Suprapubic skin (tissue), 4 donors: ENCODE measurements at places on chromosomes 7 and 10.

GRCh38 chr7:35998481-35998880 lies 154.6 kb upstream of the EEPD1 start:
- DNase-seq, result no peak

GRCh38 chr7:111026343-111026742 lies 64.6 kb upstream of the LRRN3 start:
- no peak for DNase-seq

- DNase-seq, result no peak
These were observed 5.6 kb downstream of the BTBD16 start for GRCh38 chr10:122276611-122277208.

DNA sequence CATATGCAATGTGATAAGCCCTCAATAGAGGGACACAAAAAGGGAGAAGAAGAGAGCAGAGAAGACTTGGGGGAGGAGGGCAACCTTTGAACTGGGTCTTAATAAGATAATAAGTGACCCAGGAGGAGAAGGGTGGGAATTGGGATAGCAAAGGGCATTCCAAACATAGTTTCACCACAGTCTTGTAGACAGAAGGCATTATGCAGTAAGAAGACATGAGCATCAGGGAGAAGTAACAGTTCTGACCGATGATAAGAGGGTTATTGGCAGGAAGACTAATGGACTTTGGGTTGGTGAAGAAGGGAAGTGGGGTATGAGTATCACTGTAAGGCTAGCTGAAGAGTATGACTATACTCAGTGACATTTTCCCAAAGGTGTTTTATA lies 63.6 kb downstream of the TES start:
- DNase-seq, result no peak

DNA sequence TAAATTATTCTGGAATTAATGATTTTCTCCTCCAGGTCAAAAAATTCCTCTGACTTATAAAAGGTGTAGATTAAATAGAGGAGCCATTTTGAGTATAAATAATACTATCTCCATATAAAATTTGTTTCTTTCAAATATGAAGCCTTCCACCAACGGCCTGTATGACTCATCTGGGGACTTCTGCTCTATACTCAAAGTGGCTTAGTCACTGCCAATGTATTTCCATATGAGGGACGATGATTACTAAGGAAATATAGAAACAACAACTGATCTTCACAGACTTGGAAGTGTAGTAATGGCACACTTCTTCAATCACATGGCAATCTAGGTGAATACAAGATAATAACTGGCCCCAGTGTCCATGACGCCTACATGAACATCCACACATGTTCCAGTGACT lies 335.6 kb upstream of the HGF start:
- no peak for DNase-seq

GRCh38 chr7:127598318-127598717 lies 4.8 kb downstream of the FSCN3 start:
- no peak for DNase-seq

- DNase-seq, result no peak
These were observed 99.9 kb downstream of the MPP7 start for GRCh38 chr10:28202941-28203352.

DNA sequence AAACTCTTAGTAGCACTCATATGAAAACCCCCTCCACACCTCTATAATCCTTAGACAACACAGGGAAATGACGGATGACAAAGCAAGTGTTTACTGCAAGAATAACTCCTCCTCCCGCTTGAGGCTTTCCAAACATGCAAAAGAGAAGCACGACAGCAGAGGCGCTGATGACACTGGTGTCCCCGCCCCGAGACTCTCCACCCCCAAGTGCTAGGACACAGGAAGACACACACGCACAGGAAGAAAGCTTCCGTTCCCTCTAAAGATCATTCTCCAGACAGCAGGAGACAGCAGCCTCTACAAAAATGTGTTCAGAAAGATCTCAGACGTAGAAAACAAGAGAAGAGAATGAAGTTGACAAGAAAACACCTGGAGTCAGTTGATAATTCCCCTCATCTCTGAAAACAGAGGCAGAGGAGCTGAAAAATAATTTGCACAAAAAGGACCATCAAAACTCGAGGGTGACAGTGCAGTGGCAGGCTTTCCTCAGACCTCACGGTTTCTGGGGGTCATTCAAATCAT lies 90.2 kb downstream of the DLG5 start:
- no peak for DNase-seq

GRCh38 chr7:32574626-32575025 lies 79.3 kb downstream of the AVL9 start:
- DNase-seq, result no peak

DNA sequence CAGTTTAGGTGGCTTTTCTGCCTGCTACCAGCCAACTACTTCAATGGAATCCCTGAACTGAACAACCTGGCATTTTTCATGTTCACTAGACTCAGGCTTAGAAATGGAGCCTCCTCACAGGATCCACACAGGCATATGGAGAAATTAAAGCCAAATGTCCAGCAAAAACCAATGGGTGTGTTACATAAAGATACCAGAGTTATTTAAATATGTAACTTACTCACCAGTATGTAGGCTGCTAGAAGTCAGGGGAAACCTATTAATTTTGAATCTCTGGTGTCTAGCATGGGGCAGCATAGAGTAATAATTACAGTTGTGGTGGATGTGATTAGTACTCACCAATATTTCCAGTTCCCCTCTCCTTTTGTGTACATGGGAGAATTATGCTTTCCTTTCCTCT lies 383.6 kb downstream of the LRMDA start:
- DNase-seq, result no peak

DNA sequence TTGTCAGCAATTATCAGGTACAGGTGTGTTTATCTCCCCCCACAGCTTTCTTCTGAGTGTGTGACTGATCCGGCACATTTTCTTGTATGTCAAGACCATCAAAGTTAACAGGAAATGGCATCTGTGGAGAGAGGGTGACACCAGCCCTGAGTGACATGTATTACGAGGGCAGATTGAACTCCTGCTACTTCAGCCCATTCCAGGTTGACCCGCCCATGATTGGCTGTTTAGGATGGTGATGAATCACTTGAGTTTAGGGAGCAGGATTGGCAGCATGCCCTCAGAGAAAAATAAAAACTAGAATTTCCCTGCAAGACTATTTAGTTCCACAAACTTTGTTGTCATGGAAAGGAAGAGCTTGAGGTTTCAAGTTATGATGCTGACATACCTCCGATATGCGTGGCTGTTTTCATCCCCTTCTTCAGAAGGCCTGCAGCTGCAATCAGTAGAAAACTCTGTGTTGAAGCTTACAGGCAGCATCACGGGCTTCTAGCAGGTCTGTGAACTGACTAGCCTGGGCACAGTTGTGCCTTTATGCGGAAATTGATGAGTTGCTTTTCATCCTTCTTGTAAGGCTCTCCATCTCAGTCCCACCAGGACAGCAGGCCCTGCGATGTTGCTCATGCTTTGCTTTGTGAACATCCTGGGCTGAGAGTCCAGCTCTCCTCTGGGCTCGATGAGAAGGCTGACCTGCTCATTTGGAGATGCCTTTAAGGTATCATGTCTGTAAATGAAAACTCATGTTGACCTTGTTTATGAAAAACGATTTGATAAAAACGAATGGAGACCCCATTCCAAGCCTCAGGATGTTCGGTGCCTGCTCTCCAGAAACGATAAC lies 8.0 kb upstream of the CELF2 start:
- DNase-seq, result no peak

- no peak for DNase-seq
These were observed 34.5 kb downstream of the WDR37 start for GRCh38 chr10:1090696-1091095.

DNA sequence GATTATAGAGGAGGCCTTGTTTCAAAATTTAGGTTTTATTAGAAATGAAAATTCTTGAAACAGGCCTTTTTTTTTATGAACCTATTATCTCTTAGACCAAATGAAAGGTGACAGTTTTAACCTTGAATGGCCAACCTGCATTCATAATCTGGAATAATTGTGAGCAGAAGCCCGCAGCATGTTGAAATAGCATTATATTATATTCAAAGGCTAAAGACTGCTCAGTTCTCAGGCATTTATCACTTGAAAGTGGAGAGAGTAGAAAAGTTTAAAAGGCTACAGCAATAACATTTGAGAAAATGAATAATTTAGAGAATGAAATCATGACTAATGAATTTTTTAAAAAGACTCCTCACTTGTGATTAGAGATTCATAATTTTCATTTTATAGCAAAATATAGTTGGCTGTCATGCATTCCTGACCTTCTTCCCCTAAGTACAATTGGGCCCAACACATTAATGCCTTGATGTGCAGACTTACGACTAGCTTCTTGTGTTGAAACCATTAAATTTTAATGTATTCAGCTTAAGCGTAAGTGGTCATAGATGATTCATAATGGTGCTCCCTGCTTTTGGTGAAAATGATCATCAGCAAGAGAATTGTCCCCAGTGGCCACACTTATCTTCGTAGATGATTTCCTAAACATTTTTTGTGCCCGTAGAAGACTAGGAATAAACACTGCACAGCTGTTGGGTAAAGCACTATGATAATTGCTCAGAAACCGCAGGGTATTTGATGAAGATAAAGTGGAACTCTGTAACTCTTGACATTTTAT lies 346.6 kb upstream of the BMPER start:
- no peak for DNase-seq

DNA sequence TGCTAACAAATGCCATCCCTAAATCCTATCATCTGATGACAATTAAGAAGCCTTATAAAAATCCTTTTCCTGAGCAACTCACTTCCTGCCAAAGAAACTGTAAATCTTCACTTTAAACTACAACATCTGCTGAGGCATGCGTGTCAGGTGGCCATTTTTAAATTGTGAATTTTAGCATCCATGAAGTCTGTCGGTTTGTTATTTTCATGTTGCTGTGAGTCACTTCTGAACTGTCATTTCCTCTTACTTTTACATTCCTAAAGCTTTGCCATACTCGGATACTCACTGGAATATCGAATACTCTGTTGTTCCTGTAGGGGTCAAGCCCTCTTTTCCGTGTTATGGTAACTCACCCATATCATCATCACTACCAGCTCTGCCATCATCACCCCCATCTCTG lies 34.3 kb upstream of the TMEM26 start:
- no peak for DNase-seq

DNA sequence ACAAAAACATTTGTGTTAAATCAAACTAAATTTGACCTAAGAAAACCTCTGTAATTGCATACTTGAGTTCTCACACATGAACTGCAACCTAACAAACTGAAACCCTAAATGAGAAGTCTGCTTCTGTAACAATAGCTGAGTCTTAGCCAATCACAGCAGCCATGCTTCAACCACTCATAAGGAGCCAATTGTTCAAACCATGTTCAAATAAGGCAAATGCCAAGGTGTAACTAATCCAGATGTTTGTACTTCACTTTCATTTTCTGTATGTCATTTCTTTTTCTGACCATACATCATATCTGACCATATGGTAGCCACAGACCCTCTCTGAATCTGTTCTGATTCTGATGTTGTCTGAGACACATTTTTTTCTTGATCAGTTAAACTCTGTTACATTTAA lies 47.5 kb upstream of the ANTXRL start:
- DNase-seq, result no peak

DNA sequence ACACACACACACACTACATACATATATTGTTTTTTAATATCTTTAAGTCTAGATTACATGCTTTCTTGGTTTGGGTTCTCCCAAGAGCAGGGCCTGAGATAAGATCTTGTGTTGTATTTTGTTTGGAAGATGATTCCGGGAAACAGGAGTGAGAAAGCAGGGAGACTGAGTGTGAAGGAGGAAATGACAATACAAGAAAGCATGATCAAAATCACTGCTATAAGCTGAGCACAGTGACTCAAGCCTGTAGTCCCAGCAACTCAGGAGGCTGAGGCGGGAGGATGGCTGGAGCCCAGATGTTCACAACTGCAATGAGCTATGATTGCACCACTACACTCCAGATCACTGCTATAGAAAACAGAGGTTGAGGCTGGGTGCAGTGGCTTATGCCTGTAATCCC lies 267.6 kb downstream of the SKIDA1 start:
- no peak for DNase-seq

DNA sequence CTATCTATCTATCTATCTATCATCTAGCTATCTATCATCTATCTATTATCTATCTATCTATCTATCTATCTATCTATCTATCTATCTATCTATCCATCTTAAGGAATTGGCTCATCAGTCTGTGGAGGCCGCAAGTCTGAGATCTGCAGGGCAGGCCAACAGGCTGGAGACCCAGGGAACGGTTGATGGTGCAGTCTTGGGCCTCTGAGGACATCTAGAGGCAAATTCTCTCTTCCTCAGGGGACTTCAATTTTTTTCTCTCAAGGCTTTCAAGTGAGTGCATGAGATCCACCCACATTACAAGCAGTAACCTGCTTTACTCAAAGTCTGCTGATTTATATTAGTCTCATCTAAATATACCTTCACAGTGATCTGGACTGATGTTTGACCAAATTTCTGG lies 197.0 kb downstream of the GLRX3 start:
- DNase-seq, result no peak

DNA sequence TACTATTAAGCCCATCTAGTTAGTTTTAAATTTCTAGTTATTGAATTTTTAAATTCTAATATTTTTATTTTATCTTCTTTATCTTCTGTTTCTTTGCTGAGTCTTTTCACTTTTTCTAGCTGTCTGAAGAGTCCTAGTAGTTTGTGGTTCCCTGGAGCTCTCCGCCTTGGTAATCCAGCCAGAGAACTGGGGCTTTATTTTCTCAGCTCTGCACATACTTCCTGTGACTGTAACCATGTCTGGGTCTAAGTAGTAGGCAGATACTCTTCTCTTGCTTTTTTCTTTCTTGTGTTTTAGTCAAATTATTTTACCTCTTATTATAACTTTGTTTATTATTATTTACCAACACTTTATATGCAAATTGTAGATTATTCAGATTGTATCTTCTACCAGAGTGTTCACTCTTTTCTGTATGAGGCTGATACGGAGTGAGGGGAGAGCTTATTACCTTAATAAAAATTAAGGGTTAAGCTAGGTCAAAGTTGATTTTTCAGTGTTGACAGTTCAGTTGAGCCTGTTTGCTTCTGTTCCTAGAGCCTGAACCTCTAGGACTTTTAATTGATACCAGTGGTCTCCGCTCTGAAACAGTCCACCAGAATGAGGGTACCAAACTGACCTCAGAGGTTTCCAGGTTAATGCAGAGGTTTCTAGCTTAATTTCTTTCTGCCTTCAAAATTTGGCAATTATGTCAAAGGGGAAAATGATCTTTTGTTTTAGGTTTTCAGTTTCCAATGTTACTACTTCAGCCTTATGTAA lies 155.4 kb downstream of the ADK start:
- DNase-seq, result no peak

DNA sequence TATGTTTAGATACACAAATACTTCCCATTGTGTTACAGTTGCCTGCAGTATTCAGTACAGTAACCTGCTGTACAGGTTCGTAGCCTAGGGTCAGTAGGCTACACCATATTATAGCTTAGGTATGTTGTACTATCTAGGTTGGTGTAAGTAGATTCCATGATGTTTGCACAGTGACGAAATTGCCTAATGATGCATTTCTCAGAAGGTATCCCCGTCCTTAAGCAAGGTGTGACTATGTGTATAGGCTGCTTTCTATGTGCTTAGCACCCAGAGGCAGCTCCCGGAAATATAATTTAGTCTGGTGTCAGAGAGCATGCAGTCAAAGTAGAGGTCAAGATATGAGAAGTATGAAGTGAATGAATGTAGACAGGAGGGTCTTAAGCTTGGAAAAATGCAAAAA lies 9.8 kb downstream of the MAPK8 start:
- no peak for DNase-seq
